Activated T-cell treated with anti-CD3 and anti-CD28 coated beads for 1 hour (primary cell): ENCODE measurements at places on chromosomes 4 and X.

- no peak for DNase-seq
Measured at GRCh38 chr4:73589887-73590801, 30.1 kb downstream of the RASSF6 start.

DNA sequence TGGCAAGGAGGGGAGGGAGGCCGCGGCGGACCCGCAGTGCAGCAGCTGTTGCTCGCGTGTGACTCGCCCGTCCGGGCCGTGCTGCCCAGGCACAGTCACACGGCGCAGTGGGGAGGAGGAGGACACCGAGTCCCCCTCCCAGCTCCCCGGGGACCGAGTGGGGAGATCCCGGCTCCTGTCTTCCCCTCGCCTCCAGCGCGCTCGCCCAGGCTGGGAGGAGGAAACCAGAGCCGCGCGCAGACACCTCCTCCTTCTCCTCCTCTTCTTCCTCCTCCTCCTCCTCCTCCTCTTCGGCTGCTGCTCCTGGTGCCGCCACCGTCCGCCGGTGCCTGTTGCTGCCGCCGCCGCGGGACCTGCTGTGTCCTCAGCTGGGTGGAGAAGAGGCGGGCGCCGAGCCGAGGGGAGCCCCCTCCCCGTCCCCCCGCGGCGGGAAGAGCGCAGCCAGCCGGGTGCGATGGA is at the start of gene TBC1D1:
TBC1D1 (plus strand) TSS at position 284 of the 459 bp plus-strand sequence. CDS start 11,012 bp downstream, outside the sequence.
- DNase-seq, result no peak

DNA sequence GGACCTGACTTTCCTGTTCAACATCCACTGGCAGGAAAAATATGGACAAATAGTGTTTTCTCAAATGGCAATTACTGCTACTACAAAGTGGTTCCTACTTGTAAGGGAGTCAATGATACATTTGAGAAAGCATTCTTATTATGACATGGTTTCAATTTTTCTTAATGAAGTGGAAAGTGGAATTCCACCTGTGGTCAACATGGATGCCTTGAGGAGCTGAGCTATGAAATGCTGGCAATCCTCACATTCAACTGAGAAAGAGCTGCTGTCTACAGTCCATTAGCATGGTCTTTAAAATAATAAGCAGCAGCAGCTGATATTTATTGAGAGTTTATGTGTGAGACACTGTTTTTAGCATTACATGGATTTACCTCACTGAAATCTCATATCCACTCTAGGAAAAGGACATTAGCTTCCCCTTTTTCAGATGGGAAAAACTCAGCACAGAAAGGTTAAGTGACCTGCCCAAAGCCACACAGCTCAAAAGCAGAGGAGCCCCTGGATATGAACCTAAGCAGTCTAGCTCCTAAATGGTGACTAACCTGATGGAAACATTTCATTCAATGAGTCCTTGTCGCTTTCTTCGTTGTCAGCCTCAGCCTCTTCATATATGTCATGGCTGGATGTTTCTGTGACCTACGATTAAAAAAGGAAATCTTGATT is 29.2 kb downstream of the MAP7D3 start:
- no peak for DNase-seq

- DNase-seq, result no peak
Measured at GRCh38 chr4:169135776-169136175, 125.7 kb upstream of the CBR4 start.

- no peak for DNase-seq
Measured at GRCh38 chrX:150664290-150664689, 28.9 kb upstream of the MTMR1 start.

DNA sequence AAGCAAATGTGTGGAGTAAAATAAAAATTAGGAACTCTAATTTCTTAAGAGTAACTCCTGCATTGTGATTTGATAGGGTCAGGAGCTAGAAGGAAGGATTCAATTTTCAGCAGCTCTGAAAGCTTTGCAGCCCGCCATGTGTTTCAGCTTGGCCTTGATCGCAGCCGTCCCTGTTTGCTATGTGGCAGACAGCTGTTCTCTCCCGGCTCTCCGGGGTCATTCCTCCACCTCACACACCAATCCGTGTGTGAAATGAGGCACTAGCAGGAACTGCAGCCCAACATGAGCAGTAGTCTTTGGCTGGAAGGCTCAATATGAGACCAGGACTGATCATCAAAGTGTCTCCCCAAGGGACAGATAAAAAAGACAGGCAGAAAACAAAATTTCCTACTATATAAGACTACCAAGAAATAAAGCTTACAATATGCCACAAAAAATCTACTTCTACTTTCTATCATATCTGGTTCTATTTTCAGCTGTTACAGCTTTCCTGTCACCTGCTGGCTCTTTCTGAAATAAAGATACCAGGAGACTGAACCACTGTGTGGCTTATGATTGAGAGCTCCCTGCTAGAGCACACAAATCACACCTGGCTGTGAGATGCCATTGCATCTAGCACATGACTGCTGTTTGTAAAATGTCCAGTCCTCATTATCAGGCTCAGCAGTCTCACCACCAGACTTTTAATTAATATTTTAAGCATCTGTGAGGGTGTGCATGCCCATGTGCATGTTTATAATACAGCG is 44.1 kb upstream of the SEC24B start:
- DNase-seq, result no peak

DNA sequence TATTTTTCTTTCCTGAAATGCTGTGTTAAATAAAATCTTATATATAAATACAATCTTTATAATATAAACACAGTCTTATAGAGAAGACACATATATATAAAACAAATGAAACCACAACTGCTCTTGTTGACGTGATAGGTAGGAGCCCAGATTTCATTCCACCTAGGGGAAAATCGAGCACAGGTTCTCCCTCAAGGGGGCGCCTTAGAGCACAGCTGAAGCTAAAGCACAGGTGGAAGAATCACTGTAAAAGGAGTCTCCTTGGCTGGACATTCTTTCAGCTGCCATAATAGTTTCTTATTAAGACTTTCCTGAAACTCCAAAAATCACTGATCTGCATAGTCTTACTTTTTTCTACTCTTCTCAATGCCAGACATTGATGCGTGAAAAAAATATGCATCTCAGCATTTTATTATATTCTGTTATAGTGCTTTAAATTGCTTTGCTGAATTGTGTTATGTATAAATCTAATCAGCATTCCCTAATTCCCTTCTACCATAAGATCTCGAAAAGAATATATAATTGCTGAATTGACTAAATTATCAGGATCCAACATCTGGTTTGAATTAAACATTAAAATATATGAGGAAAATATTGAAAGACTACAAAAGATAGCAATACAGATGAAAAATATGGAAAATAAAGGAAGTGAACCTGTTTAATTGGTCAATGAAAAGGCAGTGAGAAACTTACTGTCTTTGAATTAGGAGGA is 25.5 kb upstream of the RXFP1 start:
- DNase-seq, result peak; percentile 1

- no peak for DNase-seq
Measured at GRCh38 chr4:2290488-2290887, 28.6 kb upstream of the MXD4 start.

DNA sequence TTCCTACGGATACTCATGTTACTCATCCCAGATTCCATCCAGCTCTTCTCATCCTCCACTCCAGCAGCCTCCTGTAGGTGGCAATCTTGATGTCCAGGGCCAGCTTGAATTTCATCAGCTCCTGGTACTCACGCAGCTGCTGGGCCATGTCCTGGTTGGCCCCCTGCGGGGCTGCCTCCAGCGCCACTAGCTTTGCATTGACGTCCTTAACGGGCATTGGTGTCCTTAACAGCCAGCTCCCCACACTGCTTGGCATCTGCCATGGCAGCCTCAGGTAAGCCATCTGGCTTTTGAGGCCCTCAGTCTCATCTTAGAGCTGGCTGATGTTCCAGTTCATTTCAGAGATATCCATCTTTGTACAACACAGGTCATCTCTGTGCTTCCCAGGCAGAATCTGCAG is 223.7 kb downstream of the FGF13 start:
- DNase-seq, result no peak

GRCh38 chr4:4810092-4810774 is 49.2 kb upstream of the MSX1 start:
- DNase-seq, result no peak

- no peak for DNase-seq
Measured at GRCh38 chrX:87664381-87664780, 146.8 kb downstream of the KLHL4 start.

GRCh38 chr4:117383468-117383867 is 298.1 kb upstream of the TRAM1L1 start:
- DNase-seq, result no peak

GRCh38 chrX:3029129-3029528 is 12.1 kb upstream of the ARSF start:
- DNase-seq, result no peak

DNA sequence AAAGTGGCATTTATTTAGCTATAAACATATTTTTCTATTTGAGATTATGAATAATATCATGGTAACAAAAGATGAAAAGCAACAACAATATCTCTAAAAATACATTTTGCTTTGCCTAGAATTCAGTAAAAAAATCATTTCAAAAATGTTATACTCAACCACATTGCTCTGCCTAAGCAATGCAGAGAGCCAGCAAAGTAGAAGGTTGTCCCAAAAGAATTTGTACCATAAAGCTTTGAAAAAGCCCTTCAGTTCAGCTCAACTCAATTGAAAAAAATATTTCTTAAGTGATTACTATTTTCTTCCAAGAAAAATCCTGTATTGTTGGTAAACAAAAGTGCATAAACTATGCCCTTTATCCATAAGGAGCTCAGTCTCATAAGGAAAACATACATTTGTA is 301.2 kb upstream of the ARSJ start:
- DNase-seq, result no peak

GRCh38 chr4:4995103-4995907 is 24.0 kb downstream of the CYTL1 start:
- peak; percentile 24 for DNase-seq

DNA sequence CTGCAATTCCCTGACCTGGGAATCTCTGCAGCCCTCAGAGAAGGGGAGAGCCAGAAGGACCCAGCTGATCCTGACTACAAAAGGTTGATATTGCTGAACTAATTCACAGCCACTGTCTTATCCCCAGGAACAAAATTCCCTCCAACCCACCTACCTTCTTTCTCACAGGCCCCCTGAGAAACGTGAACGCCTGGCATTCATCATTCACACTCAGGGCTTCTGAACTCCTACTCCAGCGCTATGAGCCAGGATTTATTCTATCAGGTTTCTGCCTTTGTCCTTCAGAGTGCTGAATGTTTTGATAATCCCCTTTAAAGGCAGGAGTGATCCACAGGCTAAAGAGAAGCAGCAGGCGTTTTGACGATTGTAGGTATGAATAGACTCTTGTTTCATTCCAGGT is 76.5 kb downstream of the KCNIP4 start:
- no peak for DNase-seq

GRCh38 chrX:25674776-25675175 is 463.4 kb upstream of the MAGEB18 start:
- DNase-seq, result no peak

DNA sequence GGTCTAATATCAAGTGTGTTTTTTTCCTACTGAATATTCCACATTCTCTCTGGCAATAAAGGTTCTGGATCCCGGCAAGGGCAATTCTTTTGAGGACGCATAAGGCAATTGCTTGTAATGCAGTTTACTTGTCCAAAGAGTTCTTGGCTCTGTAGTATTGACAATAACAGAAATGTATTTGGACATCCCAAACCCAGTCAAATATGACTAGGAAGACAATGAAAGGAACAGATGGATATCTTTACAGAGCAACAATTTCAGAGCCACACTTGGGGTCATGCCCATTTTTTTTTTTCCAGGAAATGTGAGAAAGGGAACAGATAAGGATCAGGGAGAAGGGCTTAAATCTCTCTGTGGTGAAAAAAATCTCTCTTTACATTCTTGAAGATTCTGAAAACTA is 12.2 kb downstream of the GK2 start:
- DNase-seq, result no peak

- no peak for DNase-seq
Measured at GRCh38 chr4:138405934-138406567, 163.9 kb upstream of the SLC7A11 start.
